Stimulated activated CD4-positive, alpha-beta T cell treated with anti-CD3 and anti-CD28 coated beads, Interleukin-1b, Interleukin-23, amount 100 ng/mL, for 1 hour (primary cell): ENCODE measurements at places on chromosomes 6 and 20.
A peak's percentile ranks its signal among the peaks of the same experiment; 100 is the strongest.

DNA sequence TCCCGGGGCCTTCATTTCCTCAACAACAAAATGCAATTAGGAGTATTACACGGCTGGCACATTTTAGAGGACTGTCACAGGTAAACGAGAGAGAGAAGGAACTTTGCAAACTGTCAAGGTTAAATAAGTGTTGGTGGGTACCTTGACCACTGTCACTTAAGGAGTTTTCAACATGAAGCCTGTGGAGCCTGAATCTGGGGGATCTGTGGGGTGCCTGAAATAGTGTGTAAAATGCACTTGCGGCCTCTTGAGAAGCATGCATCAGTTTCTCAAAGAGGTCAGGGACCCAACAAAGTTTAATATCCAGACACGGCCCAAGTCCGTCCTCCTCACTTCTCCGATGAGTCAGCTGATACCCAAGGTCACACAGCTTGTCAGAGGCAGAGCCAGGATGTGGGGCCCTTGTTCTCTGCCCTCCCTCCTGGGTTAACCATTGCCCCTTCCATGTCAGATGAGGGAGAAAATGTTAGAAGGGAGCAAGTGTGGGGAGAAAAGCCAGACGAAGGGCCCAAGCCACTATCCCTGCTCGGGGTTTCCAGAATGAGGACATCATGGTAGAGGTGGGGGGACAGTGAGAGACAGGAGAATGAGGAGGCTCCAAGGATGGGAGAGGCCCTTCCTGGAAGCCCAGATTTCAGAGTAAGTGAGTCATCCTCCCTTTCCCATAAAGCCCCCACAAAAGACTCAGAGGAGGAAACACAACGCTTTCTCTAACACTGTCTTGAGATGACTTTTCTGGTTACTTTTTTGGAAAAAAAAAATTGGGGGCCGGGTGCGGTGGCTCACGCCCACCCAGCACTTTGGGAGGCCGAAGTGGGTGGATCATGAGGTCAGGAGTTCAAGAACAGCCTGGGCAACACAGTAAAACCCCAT, 42.2 kb downstream of the C6orf132 start:
- DNase-seq, result no peak

DNA sequence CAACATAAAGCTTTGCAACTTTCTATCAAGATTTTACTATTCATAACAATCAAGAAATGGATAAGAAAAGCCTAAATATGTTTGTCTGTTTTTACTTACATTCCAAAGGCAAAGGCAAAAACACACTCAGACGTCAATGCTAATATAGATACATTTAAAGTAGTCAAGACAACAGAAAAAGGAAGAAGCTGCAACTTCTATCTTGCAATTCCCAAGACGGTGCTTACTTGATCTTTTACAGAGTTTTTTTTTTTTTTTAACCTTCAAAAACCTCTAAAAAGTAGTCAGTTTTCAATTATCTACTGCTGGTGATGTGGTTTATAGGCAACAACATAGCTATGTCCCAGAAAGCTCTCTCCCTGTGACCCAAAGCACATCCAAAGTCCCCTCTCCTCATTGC, 58.1 kb downstream of the EPB41L2 start:
- no peak for DNase-seq

GRCh38 chr20:21968486-21968885, 263.0 kb downstream of the PAX1 start:
- no peak for DNase-seq

GRCh38 chr6:136527831-136528230, 22.4 kb downstream of the MAP7 start:
- DNase-seq, result no peak

GRCh38 chr20:5654557-5654956, 95.6 kb upstream of the SHLD1 start:
- DNase-seq, result no peak

DNA sequence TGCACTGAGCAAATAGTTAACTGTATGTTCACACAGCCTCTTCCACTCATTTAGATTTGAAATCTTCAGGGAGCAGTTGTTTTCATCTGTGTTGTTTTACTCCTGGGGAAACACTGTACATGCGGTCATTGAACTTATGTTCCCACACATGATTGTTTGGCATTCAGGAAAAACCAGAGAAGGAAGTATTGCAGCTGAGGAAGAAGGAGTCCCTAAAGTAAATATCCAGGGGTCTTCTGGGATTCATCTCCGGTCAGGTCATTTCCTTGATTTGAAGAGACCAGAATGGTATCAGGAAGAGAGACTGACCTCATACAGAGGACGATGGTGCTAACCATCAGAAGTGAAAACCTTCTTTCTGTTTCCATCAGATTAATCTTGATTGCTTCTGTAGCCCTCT, 52.5 kb downstream of the DCBLD1 start:
- DNase-seq, result no peak

- no peak for DNase-seq
These were observed 139.7 kb downstream of the CDC5L start for GRCh38 chr6:44527181-44527580.

GRCh38 chr6:28615616-28615954, 89.9 kb downstream of the GPX5 start:
- DNase-seq, result no peak

GRCh38 chr6:126821706-126822105, 296.8 kb upstream of the RSPO3 start:
- no peak for DNase-seq

DNA sequence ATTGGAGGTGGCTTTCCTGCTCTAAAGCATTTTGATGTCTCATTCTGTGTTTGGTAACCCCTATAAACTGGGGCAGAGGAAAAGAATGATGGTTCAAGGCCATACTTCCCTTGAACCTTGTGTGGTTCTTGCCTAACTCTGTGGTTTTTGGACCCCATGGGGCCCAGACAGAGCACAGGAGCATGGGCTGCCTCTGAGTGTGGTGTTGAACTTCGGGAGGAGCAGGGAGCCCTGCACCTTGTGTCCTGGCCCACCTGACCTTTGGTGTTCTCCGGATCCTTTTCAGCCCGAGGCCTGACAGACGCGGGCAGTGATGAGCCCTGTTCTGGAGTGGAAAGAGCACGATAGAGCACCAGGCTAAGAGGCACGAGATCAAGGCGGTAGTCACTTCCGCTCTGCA, 18.8 kb downstream of the TMEM74B start:
- no peak for DNase-seq

- no peak for DNase-seq
These were observed 386.2 kb downstream of the TAF4 start for GRCh38 chr20:61679473-61679872.

- DNase-seq, result no peak
These were observed 667.5 kb downstream of the UTRN start for GRCh38 chr6:144952456-144953240.

DNA sequence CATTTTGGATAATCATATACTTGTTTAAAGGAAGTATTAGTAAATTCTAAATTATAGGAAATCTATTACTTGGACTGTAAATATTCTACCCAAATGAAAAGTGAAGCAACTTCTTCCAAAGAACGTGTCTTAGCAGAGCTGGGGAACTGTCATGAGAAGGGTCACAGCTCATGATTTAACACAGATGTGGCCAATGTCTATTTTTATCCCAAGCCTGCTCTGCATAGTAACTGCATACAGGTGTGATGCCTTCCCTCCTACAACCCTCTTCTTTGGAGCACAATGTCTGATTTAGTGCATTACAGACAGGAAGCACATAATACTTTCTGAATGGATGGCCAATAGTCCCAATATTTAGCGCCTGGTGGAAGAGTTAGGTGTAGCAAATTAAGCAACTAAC, 138.7 kb upstream of the THEMIS start:
- no peak for DNase-seq

GRCh38 chr6:14361956-14362587, 244.5 kb downstream of the CD83 start:
- DNase-seq, result no peak

DNA sequence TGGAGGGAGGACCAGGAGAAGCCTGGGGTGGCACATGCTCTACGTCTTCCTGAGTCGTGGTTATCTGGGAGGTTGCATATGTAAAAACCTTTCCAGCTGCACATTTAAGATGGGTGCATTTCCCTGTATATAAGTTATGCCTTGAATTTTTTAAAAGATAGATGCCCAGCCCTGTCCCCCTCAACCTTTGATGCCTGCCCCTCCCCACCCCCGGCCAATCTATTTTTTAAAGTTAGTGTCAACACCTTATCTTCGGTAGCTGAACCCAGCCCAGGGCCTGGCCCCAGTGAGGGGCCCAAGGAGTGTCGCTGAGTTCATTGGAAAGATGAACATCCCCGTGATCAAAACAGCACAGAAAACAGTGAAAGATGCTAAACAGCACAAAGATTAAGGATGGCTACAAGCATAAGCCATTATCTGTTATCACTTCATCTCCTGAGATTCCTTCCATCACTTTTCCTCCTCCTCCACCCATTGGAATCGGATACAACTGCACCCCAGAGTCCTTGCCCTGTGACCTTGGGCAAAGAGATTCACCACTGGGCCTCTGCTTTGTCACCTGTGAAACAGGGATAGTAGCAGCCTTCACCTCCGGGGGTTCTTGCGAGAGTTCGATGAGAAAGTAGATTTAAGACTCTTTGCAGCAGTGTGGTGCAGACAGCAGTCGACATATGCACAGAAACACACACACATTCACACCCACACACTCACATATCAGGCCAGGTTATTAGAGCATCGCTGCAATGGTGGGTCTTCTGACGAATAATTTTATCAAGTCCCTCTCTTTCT, 47.5 kb downstream of the SIRPA start:
- DNase-seq, result no peak

DNA sequence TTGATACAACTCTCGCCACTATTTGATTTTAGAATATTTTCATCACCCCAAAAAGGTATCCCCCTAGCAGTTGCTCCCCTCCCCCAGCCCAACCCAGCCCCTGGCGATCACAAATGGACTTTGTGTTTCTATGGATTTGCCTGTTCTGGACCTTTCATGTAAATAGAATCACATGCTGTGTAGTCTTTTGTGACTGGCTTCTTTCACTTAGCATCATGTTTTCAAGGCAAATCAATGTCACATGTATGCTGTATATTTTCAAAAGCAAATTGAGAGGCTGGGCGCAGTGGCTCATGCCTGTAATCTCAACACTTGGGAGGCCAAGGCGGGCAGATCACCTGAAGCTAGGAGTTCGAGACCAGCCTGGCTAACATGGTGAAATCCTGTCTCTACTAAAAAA, 48.5 kb downstream of the BANF2 start:
- no peak for DNase-seq

- peak; percentile 74 for DNase-seq
These were observed at the start of gene ANKS1A for GRCh38 chr6:34888874-34889555. ANKS1A (plus strand) TSS chr6:34889255; CDS start chr6:34889403, 148 bp downstream.

DNA sequence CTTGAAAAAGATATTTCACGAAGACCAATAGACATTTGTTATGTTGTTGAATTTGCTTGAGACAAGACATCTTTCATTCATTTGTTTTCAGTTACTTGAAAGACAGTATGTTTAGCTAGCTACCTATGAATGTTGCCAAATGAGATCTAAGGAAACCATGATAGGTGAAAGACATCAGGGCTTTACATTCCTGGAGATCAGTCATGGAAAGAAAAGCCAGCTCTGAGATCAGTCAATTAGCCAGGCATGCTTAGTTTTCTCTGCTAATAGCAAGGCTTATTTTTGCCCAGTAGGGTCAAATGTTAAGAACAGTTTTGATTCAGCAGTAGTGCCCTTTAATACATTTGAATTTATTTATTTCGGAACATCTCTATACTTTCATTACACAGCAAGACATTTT, 116.5 kb upstream of the EDN1 start:
- no peak for DNase-seq

GRCh38 chr6:34414999-34415858, 10.6 kb downstream of the RPS10 start:
- no peak for DNase-seq

GRCh38 chr20:634148-634925, 18.7 kb downstream of the SRXN1 start:
- no peak for DNase-seq

- no peak for DNase-seq
These were observed 20.9 kb upstream of the SRF start for GRCh38 chr6:43150051-43150751.

- no peak for DNase-seq
These were observed 289.5 kb downstream of the ESR1 start for GRCh38 chr6:152096863-152097496.

DNA sequence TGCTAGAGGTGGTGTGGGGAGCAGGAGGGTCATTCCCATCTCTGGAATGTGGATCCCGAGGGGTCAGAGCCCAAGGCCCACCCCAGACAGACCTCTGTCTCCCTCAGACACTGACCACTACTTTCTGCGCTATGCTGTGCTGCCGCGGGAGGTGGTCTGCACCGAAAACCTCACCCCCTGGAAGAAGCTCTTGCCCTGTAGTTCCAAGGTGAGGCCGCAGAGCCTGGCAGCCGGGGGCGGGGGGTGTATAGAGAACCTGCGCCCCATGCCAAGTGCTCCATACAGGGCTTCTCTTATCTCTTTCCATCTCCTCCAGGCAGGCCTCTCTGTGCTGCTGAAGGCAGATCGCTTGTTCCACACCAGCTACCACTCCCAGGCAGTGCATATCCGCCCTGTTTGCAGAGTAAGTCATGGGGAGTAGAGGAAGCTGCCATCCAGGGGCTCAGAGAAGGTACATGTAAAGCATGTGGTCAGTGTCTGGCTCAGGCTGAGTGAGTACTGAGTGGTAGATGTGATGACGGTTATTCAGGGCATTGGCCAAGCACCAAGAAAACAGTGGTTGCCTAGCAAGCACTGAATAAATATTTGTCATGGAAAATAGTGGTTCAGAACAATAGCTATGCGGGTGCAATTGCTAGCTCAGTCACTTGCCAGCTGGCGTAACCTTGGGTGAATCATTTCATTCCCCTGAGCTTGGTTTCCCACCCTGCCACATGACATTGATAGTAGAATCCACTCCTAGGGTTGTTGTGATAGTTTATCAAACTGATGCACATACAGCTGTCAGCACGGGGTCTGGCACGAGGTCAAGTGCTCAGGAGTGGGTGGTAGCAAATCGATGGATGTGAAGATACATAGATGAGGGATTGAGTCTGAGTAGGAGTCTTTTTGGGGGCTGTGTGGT, 3.5 kb downstream of the PIGT start:
- no peak for DNase-seq

DNA sequence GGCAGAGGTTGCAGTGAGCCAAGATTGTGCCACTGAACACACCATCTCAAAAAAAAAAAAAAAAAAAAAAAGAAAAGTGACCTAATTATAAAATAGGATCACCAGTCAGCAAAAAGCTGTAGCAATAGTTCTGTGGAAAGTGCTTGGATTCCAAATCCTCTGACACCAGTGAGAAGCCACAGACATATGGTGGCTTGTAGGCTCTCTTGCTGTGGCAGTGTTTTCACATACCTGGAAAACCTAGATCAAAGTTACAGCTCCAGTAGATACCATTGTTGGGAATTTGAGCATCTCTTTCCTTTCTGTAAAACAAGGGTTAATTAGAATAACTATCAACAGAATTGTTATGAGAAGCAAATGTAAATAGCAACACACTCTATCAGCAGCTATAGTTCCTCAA, 4.1 kb downstream of the CCDC170 start:
- no peak for DNase-seq

- no peak for DNase-seq
These were observed 51.0 kb upstream of the ADGRF1 start for GRCh38 chr6:47093169-47093568.
